ENCODE measurements at places on chromosomes 5 and 9. TPM values are rescaled to one million over a fixed set of nuclear protein-coding genes. Genes with fewer than 3 reads are reported as not detected.

DNA sequence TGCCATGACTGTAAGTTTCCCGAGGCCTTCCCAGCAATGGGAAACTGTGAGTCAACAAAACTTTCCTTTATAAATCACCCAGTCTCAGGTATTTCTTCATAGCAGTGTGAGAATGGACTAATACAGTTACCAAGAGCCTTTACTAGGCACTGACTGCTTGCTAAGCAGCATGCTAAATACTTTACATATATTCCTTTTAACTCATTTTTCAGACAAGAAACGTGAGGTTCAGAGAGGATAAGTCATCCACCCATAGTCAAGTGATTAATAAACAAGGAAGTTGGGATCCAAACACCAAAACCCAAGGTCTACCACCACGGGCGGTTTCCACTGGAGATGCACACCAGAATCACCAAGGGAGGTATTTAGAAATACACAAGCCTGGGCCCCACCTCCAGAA lies 50.8 kb downstream of the GABBR2 start:
- no peak for DNase-seq

Gene PRLR
- total RNA-seq, result not detected

Gene GRM6
- not detected for total RNA-seq

Gene BAAT
- total RNA-seq, result not detected

Gene CRB2
- total RNA-seq, result not detected

DNA sequence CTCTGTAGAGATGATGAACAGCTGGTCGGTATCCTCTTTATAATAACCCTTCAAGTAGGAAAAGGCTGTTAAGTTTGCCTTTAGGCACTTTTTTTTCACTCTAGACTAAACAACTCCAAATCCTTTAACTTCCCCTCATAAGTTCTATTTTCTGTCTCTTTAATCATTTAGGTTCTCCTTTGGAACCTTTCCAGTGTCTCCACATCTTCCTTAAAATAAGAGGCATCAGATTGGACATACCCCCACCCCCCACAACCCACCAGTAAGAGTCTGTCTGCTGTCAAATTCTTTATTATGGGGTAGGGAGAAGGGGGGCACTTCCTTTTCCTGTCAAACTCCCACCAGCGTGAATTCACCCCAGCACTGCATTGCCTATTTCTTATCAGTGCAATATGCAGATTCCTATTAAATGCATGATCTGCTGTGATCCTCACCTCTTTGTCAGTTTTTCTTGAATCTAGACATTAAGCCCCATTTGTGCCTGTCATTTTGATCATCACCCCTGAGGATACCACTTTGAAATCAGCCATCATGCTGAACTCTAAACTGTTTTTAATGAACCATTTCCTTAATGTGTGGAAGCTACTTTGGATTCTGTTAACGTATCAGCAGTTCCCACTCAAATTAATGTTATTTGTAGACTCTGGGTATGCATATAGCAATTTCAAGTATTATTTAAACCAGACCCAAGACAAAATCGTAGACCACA lies 212.2 kb downstream of the PDZD2 start:
- DNase-seq, result no peak

Gene SPINK4
- not detected for total RNA-seq

DNA sequence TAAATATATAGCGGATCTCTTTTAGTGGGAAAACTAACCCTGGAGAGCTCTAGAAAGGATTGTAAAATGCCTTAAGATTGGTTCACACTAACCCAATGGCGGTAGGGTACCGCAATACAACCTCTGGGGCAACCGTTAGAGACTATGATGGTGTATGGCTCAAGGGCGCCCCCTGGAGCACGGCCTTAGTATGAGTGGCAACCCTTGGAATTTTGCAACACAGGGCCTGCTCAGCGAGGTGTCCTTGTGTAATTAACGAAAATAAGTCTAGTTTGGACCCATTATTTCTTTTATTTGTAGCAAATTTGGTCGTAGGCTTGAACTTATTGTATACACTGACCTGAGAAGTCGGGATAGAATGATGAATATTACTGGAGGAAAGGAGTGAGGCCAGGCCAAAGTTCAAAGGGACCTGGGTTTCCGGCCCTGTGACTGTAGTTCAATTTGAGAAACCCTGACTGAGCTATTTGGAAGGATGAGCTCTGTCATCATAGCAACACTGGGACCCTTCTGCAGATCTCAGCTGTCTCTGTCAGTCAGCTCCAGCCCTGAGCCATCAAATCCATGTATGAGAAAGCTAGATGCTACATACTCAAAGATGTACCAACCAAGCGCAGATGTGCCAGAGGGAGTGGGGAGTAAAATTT lies 54.8 kb downstream of the CAMK4 start:
- DNase-seq, result peak; percentile 89

Gene GDNF
- total RNA-seq, result not detected

Gene C9orf50
- total RNA-seq, result not detected

DNA sequence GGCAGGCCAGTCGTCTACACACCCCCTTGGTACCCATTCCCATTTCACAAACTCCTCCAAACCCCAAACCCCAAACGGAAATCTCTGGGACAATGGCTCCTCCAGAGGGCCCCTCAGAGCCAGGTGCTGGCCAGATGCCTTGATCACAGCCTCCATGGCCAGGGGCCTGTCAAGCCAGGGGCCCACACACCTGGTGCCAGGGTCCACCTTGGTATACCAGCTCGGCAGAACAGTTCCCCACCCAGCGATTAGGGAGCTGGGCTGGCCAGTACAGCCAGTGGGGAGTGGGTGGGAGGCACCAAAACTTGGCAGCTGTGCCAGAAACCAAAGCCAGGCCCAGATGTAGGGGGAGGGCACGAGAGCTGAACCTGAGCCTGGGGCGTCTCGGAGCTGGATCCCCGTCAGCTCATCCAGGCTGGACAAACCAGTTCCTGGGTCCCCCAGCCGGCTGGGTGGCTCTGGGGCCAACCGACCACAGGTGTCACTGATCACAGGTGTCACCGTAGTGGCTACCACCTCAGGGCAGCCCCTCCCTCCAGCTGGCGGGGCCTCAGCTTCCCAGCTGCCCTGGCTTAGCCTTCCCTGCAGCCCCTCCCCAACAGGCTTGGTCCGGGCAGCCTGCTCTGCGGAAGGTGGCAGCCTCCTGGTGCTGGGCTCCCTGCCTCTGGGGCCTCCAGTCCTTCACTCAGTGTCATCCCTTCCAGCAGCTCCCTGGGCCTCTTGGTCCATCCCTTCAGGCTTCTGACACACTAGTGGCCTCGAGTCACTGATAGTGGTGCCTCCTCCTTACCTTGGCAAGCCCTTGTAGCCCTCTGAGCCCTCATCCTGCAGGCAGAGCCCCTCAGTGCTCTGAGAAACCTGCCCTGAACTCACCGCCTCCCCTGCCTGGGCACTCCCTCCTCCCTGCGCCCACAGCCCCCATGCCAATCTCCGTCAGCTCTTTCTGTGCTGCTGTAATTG lies 6.6 kb upstream of the RMND5B start:
- no peak for DNase-seq

- no peak for DNase-seq
Measured at GRCh38 chr9:131144201-131144600, 18.8 kb downstream of the NUP214 start.

Gene FOXD4L5
- 0.43 TPM for total RNA-seq

Gene DAB2IP
- total RNA-seq, result 0.25 TPM

DNA sequence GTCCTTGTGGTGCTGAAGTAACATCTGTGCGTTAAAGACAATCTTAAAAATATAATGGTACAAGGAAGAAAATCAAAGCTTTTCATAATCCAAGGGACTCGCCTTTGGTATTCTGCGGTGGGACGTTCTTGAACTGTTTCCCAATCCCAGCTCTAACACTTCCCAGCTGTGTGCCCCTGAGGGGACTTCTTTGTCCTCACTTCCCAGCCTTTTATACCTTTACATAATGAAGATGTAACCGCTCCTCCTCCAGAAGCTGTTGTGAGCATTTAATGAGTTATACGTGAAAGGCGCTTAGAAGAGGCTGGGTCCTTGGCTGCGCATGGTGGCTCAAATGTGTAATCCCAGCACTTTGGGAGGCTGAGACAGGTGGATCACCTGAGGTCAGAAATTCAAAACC lies 16.9 kb downstream of the STK10 start:
- no peak for DNase-seq

- no peak for DNase-seq
Measured at GRCh38 chr9:138069731-138070456, 192.3 kb downstream of the CACNA1B start.

- no peak for DNase-seq
Measured at GRCh38 chr9:99722877-99723276, 98.8 kb upstream of the NR4A3 start.

Gene LRRC70
- total RNA-seq, result 0.71 TPM

DNA sequence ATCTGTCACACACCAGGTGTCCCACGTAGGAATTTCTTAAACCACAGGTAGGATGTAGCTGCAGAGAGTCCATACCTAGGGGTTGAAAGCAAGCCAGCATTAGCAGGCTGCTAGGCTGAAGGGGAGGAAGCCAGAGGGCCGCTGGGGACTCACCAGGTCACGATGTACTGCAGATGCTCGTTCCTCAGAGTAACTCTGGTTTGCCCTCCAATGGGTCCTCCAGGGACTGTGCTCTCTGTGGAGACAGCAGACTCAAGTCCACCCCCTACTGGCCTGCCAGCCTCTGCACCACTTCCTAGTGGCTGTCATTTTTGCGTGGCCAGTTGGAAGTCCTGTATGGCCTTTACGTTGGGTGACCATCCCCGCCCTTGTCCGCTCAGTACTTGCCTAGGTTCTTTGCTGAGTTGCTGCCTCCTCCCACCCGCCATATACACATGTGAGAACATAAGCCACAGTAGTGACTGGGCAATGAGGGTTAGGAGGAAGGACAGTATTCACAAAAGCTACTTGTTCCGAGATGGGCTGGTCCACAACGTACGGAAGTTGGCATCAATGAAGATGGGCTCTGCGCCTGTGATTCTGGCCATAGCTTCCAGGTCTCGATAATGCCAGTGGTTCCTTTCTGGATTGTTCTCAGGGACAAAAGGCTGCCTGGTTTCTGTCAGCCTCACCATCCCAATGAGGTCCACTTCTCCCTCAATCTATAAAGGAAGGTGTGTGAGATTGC lies 4.1 kb downstream of the RPL7A start:
- no peak for DNase-seq

Gene SPINK7
- not detected for total RNA-seq

DNA sequence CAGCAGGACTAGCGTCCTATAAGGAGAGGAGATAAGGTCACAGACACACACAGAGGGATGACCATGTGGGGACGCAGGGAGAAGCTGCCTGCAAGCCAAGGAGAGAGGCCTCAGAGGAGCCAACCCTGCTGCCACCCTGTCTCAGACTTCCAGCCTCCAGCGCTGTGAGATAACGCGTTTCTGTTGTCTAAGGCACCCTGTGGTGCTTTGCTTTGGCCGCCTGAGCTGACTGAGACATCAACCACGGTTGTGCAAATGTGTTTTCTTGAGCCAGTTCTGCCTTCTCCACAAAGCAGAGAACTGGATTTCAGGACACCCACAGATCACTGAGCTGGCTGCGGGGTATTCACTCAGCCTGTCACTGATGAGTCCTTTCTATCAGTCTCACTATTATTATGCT lies 149.1 kb downstream of the NXNL2 start:
- DNase-seq, result no peak

Gene SURF6
- total RNA-seq, result 20.5 TPM

Gene RETREG1
- 50.9 TPM for total RNA-seq

Gene VLDLR
- 7.4 TPM for total RNA-seq

Gene ZNF483
- total RNA-seq, result 7.0 TPM

Gene CDO1
- 0.54 TPM for total RNA-seq

Gene ATP10B
- not detected for total RNA-seq

Gene TNC
- total RNA-seq, result 0.03 TPM

DNA sequence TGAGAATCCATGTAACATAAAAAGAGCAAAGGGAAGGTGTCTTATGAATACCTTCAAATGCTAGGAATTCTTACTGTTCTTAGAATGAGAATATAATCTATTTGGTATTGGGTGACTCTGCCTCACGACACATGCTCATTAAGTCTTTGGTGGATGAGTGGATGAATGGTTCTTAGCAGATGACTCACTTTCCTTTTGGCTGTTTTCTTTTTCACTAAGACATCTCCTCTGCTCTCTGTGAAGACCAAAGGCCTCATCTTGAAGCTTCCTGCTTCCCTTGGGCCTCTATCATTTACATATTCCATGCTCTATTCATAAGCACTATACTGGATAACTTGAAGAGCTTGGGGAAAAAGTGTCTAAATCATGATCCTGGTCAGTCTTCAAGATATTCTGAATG lies 468.1 kb downstream of the SPATA31D1 start:
- no peak for DNase-seq

- no peak for DNase-seq
Measured at GRCh38 chr5:78647351-78647818, 1.2 kb downstream of the LHFPL2 start.

- DNase-seq, result no peak
Measured at GRCh38 chr9:97604901-97605645, 28.1 kb downstream of the TSTD2 start.

- DNase-seq, result no peak
Measured at GRCh38 chr5:33468775-33469435, 28.1 kb downstream of the TARS1 start.

Gene DIPK1B
- not detected for total RNA-seq
